Activated naive CD8-positive, alpha-beta T cell treated with anti-CD3 and anti-CD28 coated beads for 36 hours (primary cell): ENCODE measurements at places on chromosomes 1 and 21. TPM values are rescaled to one million over a fixed set of nuclear protein-coding genes. Genes with fewer than 3 reads are reported as not detected.

Gene SDCCAG8
- total RNA-seq: 24.7 TPM

- H3K36me3 ChIP-seq: no peaks in the 10 kb centered on the region
- no peaks in the 10 kb centered on the region for H3K4me1 ChIP-seq
Observed at GRCh38 chr21:33670076-33670978, 28.0 kb downstream of the ITSN1 start.

DNA sequence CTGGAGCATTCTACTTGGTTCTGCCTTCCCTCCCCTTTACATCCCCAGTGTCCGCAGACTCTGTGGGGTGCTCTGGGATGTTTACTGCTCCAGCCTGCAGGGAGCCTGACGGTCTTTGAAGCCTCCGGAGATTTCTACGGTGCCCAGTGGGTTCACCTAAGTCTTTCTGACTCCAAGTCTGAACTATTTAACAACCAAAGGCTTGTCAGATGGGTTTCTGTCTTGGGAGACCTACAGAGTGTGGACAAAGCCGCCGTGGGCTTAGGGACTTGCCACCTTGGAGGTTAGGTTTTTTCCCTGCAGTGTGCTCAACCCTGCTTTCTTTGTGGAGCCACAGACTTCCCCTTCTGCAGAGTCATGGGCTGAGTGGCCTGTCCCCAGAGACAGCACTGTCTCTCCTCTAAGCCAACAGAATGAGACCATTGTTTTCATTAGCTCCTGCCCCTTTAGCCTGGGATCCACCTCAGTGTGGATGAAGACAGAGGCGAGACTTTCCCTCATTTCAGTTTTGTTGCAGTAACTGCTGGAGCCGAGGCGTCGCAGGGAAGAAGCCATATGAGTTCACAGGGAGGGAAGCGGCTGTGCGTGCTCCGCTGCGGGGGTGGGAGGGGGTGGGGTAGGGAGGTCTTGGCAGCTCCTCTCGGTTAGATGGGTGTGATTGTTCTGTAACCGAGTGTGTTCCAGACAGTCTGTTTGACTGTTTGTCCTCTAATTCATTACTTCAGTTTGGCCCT lies 120.7 kb downstream of the CNIH3 start:
- no peak for DNase-seq
- H3K4me1 ChIP-seq: peaks cover 22% of the 10 kb centered on the region
- H3K27me3 ChIP-seq: peaks cover 8% of the 10 kb centered on the region
- H3K4me3 ChIP-seq: no peak overlapping the region
- no peak overlapping the region for H3K27ac ChIP-seq

DNA sequence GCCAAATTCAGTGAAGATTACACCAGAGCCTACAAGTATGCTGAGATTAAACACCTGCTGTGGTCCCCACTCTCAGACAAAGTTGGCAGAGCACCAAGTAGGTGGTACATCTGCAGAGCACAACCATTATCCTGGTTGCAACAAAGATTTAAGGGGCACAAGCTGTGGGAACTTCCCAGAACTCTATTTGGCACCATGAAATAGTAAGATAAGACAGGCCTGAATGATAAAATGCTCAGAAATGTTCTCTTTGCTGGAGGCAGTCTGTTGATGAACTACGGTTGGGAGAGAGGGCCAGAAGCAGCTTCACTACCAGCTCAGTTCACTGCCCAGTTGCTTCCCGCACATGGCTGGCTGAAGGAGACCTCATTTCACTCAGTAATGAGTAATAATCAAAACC lies 19.9 kb downstream of the RPL5 start:
- peaks cover 21% of the 10 kb centered on the region for H3K36me3 ChIP-seq
- H3K27ac ChIP-seq: no peak overlapping the region
- H3K27me3 ChIP-seq: no peaks in the 10 kb centered on the region

- DNase-seq: no peak
- no peak overlapping the region for H3K27ac ChIP-seq
- no peak overlapping the region for H3K4me3 ChIP-seq
Observed at GRCh38 chr1:53658489-53659230, 80.3 kb downstream of the GLIS1 start.

Gene CAMSAP2
- total RNA-seq: 2.4 TPM

GRCh38 chr1:211386921-211387320 lies 60.3 kb downstream of the TRAF5 start:
- peaks cover 7% of the 10 kb centered on the region for H3K36me3 ChIP-seq
- H3K27me3 ChIP-seq: no peaks in the 10 kb centered on the region
- no peak overlapping the region for H3K27ac ChIP-seq
- peaks cover 10% of the 10 kb centered on the region for H3K4me1 ChIP-seq
- no peak for DNase-seq

GRCh38 chr1:24934310-24935195 lies 4.5 kb upstream of the RUNX3 start:
- H3K4me1 ChIP-seq: peaks cover 70% of the 10 kb centered on the region
- H3K4me3 ChIP-seq: peak overlapping the region; percentile 70
- DNase-seq: no peak
- peaks cover 52% of the 10 kb centered on the region for H3K36me3 ChIP-seq

DNA sequence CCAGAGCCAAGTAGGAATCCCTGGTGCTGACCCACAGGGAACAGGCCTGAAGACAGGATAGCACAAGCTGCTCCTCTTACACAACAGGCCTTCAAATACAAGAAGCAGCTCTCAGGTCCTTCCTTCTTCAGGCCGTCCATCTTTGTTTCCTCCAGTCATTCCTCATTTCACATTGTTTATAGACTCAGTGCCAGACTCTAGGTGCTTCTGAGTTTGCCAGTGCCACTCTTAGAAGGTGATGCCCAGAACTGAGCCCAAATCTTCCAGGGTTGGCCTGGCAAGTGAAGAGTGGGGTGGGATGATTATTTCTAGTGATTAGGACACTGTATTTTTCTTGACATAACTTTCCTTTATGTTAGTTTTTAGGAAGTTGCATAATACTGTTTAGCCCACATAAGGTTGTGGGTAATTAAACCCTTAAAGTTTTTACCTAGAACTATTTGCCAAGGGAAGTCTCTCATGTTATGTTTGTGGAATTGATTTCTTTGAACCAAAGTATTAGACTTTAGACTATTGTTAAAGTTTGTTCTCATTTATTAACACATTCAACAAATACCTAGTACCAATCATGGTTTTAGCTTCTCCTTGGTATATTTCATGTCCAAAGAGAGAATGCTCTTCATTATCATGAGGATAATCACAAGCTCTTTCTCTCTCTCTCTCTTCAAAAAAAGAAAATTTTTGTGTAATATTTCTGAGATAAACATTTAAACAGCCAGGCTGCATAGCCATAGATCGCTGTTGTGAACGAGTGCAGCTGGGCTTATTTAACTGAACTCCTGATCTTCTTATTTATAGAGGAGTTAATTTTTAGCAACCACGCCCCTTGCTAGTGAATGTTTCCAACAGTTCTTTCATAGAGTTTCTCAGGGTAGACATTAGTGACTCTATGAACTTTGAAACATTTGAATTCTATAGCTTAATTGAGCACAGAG lies 47.7 kb downstream of the PGM1 start:
- H3K27ac ChIP-seq: no peak overlapping the region
- DNase-seq: no peak
- H3K4me3 ChIP-seq: no peak overlapping the region

- no peaks in the 10 kb centered on the region for H3K36me3 ChIP-seq
- H3K4me3 ChIP-seq: no peak overlapping the region
- no peak overlapping the region for H3K27ac ChIP-seq
- peaks cover 24% of the 10 kb centered on the region for H3K27me3 ChIP-seq
- H3K4me1 ChIP-seq: no peaks in the 10 kb centered on the region
Observed at GRCh38 chr1:75672528-75673393, 51.7 kb upstream of the ACADM start.

- peaks cover 4% of the 10 kb centered on the region for H3K27me3 ChIP-seq
- no peak overlapping the region for H3K4me3 ChIP-seq
- no peaks in the 10 kb centered on the region for H3K36me3 ChIP-seq
- no peak overlapping the region for H3K27ac ChIP-seq
- peaks cover 4% of the 10 kb centered on the region for H3K4me1 ChIP-seq
Observed at GRCh38 chr1:11320153-11320936, 47.3 kb downstream of the UBIAD1 start.

DNA sequence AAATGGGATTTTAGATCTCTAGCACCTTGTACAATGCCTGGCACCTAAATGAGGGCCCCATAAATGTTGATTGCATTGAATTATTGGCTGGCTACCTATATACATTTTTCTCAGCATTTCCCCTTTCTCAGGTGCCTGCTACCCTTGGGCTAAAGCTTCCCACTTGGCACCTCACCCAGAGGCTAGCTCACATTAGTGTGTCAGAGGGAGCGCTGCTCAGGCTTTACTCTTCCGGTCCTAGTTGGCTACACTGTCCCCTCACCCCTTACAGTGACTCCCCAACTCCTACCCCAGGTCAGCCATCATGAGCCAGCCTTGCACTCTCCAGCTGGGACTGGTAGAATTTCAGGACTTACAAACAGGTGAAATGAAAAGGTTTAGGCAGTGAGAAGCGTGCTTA lies 9.5 kb downstream of the TRAF5 start:
- peak overlapping the region; percentile 60 for H3K4me3 ChIP-seq
- H3K27ac ChIP-seq: peak overlapping the region; percentile 89
- H3K4me1 ChIP-seq: peaks cover 85% of the 10 kb centered on the region
- DNase-seq: no peak

- H3K27ac ChIP-seq: no peak overlapping the region
- no peaks in the 10 kb centered on the region for H3K27me3 ChIP-seq
- no peak overlapping the region for H3K4me3 ChIP-seq
- H3K36me3 ChIP-seq: peaks cover 53% of the 10 kb centered on the region
- H3K4me1 ChIP-seq: peaks cover 60% of the 10 kb centered on the region
- DNase-seq: no peak
Observed at GRCh38 chr1:155695608-155696007, 6.7 kb downstream of the DAP3 start.

GRCh38 chr1:147669469-147670318 lies 630 bp downstream of the ACP6 start:
- H3K4me3 ChIP-seq: peak overlapping the region; percentile 91
- no peaks in the 10 kb centered on the region for H3K27me3 ChIP-seq
- DNase-seq: peak; percentile 53
- peaks cover 22% of the 10 kb centered on the region for H3K4me1 ChIP-seq

Gene RPE65
- total RNA-seq: not detected

DNA sequence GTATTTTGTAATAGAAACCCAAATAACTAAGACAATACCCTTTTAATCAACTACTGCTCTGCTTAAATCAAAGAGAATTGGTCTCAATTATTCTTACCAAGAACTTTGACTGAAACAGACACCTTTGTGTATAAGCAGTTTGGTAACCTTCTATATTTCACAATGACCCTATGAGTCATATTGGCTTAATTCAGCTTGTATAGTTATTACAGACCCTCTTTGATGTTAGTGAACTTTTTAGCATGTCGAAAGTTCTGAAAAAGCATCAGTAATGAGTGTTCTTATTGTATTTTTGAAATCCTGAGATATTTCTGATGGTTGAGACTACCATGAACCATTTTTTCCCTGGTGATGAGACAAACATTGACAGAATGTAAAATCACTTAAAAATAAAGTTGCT lies 43.3 kb upstream of the RABGAP1L start:
- no peaks in the 10 kb centered on the region for H3K27me3 ChIP-seq
- H3K4me1 ChIP-seq: peaks cover 3% of the 10 kb centered on the region
- H3K27ac ChIP-seq: no peak overlapping the region
- DNase-seq: no peak
- no peak overlapping the region for H3K4me3 ChIP-seq
- no peaks in the 10 kb centered on the region for H3K36me3 ChIP-seq

Gene EVA1C
- 12.5 TPM for total RNA-seq

DNA sequence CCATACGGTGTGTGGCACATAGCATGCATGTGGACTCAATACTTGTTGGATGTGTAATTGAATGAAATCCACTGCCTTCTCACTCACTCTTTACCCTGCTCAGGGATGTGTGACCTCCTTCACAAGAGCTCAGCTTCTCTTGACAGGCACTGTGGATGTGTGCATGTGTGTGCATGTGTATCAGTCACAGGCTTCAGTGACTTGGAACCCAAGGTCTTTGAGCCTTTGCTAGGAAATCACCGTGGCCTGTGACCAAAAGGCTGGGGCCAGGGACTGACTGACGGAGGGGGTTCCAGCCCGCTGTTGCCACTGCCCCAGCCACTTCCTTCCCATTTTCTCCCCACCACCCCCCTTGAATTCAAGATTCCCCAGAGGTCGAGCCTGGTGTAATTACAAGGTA lies 144.4 kb upstream of the POU3F1 start:
- H3K27me3 ChIP-seq: peaks cover 29% of the 10 kb centered on the region
- H3K27ac ChIP-seq: no peak overlapping the region
- H3K36me3 ChIP-seq: no peaks in the 10 kb centered on the region
- H3K4me1 ChIP-seq: no peaks in the 10 kb centered on the region

DNA sequence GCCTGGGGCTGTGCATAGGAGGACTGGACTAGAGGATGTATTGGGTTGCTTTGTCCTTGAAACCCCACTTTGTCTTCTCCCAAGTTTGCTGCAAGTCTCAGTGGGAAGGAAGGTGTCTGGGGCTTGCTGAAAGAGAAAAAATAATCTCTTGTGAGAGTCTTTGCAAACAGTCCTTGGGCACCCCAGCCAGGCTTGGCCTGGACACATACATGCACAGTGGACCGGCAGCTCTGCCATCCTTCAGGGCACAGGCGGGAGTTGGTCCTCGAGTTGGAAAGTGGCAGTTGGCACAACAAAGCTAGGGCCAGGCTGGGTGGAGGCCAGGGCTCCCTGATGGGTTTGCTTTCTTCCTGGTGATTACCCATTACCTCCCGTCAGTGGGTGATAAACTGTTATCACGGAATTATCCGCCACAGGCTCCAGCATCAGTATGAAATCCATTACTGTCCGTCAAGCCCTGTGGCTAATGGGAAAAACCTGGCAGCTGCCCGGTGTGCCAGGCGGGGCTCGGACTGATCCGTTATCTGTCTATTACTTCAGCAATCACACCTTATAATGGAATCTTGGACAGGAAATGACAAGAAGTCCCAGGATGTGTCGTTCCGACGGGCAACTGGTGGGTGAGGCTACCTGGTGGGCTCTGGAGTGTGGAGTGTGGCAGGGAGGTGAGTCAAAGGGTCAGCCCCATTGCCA lies 265.7 kb downstream of the GRIK3 start:
- H3K36me3 ChIP-seq: no peaks in the 10 kb centered on the region
- H3K27me3 ChIP-seq: peaks cover 29% of the 10 kb centered on the region
- no peak overlapping the region for H3K4me3 ChIP-seq
- no peaks in the 10 kb centered on the region for H3K4me1 ChIP-seq
- H3K27ac ChIP-seq: no peak overlapping the region
- DNase-seq: no peak

Gene SYT6
- not detected for total RNA-seq

Gene GNG12
- 0.60 TPM for total RNA-seq

GRCh38 chr1:31010086-31010989 lies 55.2 kb downstream of the PUM1 start:
- no peaks in the 10 kb centered on the region for H3K27me3 ChIP-seq
- peak; percentile 30 for DNase-seq
- H3K27ac ChIP-seq: peak overlapping the region; percentile 82
- H3K36me3 ChIP-seq: peaks cover 26% of the 10 kb centered on the region
- H3K4me1 ChIP-seq: peaks cover 60% of the 10 kb centered on the region
- H3K4me3 ChIP-seq: no peak overlapping the region

- H3K36me3 ChIP-seq: no peaks in the 10 kb centered on the region
- H3K4me1 ChIP-seq: peaks cover 19% of the 10 kb centered on the region
- H3K27ac ChIP-seq: no peak overlapping the region
- no peak for DNase-seq
- H3K4me3 ChIP-seq: no peak overlapping the region
- H3K27me3 ChIP-seq: no peaks in the 10 kb centered on the region
Observed at GRCh38 chr21:45594721-45595489, 48.6 kb upstream of the PCBP3 start.
